Suppressor macrophage treated with lipopolysaccharide for 1 hour (primary cell): ENCODE measurements at places on chromosomes 16 and 17.
A peak's percentile ranks its signal among the peaks of the same experiment; 100 is the strongest.

GRCh38 chr16:85166699-85167588 is 54.7 kb upstream of the CIBAR2 start:
- DNase-seq: no peak

DNA sequence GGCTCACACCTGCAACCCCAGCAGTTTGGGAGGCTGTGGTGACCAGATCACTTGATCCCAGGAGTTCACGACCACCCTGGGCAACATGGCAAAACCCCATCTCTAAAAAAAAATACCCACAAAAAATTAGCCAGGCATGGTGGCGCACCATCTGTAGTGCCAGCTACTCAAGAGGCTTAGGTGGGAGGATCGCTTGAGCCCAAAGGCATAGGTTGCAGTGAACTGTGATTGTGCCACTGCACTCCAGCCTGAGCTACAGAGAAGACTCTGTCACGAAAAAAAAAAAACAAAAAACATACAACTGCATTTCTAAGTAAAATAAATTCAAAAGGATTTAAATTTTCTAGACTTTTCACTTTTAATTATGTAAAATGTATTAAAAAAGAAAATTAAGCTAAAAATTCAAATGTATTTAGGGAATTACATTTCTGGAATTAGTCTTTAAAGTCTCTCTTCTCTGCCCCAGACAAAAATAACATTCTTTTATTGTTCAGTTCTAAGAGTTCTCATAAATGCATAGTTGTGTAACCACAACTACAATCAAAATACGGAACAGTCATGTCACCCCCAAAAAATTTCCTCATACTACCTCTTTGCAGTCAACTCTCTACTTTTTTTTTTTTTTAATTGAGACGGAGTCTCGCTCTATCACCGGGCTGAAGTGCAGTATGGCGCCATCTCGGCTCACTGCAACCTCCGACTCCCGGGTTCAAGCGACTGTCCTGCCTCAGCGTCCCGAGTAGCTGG is 14.1 kb downstream of the FAM222B start:
- DNase-seq: peak; percentile 10

GRCh38 chr17:17042851-17043460 is 699 bp downstream of the MPRIP start:
- DNase-seq: peak; percentile 86

- no peak for DNase-seq
Observed at GRCh38 chr17:2692781-2693135, 18.8 kb downstream of the CLUH start.

- DNase-seq: no peak
Observed at GRCh38 chr17:2689411-2690164, 22.0 kb downstream of the CLUH start.

GRCh38 chr17:67853703-67854102 is 28.4 kb downstream of the BPTF start:
- no peak for DNase-seq

- DNase-seq: no peak
Observed at GRCh38 chr16:22322021-22322471, 24.8 kb downstream of the POLR3E start.
